Activated CD8-positive, alpha-beta T cell treated with anti-CD3 and anti-CD28 coated beads for 36 hours (primary cell): ENCODE measurements at places on chromosomes 3 and 15. TPM values are rescaled to one million over a fixed set of nuclear protein-coding genes. Genes with fewer than 3 reads are reported as not detected.

RTP4 gene
- total RNA-seq: 3.6 TPM

MINAR1 gene
- 0.45 TPM for total RNA-seq

SYNPR gene
- total RNA-seq: not detected

COL6A6 gene
- not detected for total RNA-seq

TRAT1 gene
- 15.5 TPM for total RNA-seq

GATA2 gene
- total RNA-seq: not detected

RASL12 gene
- total RNA-seq: not detected

CHDH gene
- 0.02 TPM for total RNA-seq

CASR gene
- total RNA-seq: not detected

CNTN4 gene
- not detected for total RNA-seq

SEMA3G gene
- not detected for total RNA-seq

B3GALNT1 gene
- total RNA-seq: 3.2 TPM

PLA1A gene
- not detected for total RNA-seq

MESP1 gene
- total RNA-seq: 3.4 TPM

SLC22A14 gene
- not detected for total RNA-seq

ATP10A gene
- 21.0 TPM for total RNA-seq

CHRFAM7A gene
- total RNA-seq: 0.77 TPM

RBP2 gene
- not detected for total RNA-seq

MESP2 gene
- total RNA-seq: not detected
